Neural crest cell (in vitro differentiated cells): ENCODE measurements at places on chromosomes 7 and 10.

GRCh38 chr10:32963096-32963495, 5.1 kb upstream of the ITGB1 start:
- no peak for DNase-seq

- DNase-seq = no peak
Observed at GRCh38 chr7:38427279-38427955, 154.0 kb upstream of the TARP start.

DNA sequence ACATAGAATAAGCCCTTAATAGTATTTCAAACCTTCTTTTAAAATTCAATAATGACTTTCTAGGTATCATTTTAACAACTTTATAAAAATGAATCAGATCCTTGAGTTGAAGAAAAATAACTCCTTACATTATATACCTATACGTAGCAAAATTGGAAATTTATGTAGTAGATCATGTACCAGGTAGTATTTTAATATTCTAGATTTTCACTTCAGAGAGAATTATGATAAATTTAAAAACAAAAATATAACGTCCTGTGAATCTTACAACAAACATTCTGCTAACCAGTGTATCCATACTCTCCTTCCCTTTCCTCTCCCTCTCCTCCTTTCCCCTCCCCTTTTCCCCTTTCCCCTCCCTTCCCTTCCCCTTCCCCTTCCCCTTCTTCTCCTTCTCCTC, 6.1 kb upstream of the RAB11FIP2 start:
- no peak for DNase-seq

DNA sequence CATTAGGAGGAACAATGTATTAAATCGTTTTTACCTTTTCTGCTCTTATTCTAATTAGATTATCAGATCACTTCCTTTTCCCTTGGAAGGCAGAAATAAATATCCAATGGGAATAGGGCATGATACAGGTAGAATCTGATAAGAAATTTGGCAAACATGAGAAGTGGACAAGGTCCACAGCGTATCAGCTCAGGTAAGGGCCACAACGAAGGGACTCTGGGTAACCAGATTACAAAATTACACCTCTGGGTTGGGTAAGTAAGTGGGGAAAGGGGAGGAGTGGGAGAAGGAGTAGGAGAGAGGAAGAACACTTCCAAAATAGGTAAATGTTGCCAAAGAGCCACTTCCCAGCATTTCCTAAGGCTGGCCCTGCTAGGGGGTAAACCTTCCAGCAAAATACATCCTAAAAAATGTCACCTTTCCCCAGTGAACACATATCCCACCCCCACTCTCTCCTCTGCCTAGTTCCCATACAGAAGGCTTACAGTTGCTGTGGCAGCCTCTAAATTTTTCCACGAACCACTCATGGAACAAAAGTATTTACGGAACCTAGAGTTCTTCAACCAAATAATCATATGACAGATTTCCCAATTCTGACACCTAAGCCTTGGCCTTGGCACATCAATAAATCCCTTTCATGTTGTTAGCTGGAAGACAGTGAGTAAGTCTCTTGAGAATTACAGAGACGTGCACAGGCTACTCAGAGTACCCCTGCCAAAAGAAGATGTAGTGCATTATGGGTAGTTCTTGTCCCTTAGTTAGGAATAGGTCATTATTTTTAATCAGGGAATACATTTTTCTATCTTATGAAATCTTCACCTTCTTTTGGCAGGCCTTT, 51.5 kb upstream of the DLX6 start:
- DNase-seq = no peak

DNA sequence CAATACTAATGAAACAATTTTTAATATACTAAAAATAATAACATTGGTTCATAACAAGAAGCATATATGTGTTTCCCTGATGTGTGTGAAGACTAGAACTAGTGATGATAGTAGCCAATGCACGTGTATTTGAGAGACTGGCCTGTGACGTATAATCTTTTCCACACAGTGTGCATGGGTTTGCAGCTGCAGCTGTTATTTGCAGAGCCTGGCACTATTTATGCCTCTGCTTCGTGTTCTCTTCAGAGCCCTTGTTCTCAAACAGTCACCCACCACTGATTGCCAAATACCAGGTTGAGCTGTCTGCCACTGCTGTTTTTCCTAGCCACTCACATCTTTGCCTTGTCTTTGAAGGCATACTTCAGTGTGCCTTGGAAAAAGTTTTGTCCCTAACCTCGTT, 531.7 kb downstream of the ETV1 start:
- no peak for DNase-seq

- DNase-seq = no peak
Observed at GRCh38 chr7:28076423-28077200, 104.0 kb downstream of the JAZF1 start.

DNA sequence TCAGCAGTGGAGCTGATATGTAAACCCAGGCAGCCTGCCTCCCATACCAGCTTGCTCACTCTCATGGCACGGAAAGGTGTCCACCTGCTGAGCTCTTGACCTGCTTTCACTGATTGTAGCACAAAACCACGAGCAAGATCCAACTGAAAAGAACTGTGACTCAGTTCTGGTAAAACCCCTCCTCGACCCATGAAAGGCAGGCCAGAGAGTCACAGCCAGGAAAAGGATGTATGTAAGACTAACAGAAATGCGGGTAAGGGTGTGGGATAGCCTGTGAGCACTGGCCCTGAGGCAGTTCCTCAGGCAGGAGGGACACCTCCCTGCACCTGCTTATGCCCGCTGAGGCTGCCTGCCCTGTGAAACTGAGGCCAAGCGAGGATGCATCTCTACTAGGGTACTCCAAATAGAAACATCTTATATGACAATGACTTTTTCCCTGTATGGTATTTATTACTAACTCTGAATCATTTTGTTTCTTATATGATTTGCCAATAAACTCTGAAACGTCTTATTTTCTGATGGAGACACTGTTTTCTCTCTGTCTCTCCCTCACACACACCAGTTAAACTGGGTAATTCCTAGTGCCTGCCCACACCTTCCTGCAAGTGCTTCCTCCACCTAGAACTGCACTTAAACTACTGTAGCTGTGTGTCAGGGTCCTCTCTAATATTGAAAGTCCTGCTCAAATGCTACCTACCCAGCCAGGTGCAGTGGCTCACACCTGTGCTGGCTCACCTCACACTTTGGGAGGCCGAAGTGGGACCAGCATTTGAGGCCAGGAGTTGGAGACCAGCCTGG, 73.3 kb upstream of the GHITM start:
- DNase-seq = no peak
